Inflammatory macrophage (primary cell): ENCODE measurements at places on chromosomes 6 and 20.

DNA sequence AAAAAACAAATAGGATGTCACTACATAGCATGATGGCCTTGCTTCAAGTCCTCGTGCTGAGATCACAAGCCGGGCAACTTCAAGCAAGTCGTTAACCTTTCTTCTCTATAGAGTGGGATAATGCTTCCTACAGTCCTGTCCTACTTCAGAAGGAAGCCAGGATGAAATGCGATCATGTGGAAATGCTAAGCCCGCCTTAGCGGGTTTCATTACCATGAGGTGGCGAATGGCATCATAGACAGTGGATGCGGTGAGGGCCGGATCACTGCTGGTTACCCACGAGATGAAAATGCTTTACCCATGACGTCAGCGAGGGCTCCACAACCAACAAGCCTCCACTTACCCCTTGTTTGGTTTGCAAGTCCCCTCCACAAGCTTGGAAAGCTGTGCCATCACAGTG, 206.4 kb downstream of the TBXT start:
- DNase-seq = no peak

- no peak for DNase-seq
Observed at GRCh38 chr6:3326981-3327380, 68.2 kb downstream of the PSMG4 start.

DNA sequence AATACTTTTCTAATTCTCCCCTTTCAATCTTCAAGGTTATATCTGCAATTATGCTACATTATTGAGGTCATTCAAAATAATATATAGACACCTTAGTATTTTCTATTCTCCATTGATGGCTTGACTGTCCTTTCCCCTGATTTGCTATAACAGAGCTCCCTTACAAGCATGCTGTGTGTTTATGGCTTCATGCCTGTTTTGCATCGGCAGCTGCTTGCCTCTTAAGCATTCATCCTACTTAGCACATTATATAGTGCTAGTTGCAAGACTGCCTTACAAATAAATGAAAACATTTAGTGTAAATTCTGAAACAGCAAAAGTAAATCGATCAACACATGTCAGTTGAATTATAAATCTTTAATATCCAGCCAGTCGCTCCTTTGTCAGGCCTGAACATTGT, 476.2 kb upstream of the POU3F2 start:
- no peak for DNase-seq

DNA sequence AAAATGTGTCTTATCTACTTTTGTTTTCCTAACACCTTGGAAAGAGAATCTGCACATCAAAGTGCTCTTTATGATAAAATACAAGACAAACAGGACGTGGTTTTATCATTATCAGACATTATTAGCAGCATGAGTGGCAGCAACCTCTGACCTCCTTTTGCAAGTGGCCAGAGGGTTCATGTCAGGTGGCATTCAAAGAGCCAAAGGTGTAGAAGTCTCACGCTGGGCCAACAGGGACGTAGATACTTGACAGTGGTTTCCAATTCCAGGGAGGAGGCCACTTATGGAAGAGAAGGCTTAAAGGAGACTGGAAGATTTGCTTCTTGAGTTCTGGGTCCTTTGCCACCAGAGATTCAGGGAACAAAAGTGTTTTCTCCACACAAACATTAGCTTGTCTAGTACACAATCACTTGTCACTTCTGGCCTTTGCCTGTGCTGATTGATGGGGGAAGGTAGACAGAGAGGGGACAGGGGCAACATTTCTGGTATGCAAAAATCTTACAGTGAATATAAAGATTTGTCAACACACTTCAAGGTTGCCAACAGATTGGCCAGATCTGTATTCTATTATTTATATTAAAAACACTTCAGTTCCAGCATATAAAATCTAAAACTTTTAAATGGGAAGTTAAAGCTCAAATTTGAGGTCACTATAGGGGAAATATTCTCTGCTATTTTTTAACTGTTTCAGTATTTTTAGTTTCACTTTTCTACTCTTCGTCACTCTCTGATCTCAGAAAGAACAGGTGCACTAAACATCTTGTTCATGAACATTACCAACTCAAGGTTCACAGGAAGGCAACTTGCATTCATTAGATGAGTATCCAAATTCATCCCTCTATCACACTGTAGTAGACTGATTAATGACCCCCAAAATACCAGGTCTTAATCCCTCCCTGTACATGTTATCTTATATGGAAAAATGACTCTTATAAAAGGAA, 52.1 kb upstream of the FBXO30 start:
- DNase-seq = no peak

- no peak for DNase-seq
Observed at GRCh38 chr6:147974376-147974775, 368.3 kb upstream of the SASH1 start.

- DNase-seq = no peak
Observed at GRCh38 chr6:137339929-137340559, 120.9 kb upstream of the IFNGR1 start.

DNA sequence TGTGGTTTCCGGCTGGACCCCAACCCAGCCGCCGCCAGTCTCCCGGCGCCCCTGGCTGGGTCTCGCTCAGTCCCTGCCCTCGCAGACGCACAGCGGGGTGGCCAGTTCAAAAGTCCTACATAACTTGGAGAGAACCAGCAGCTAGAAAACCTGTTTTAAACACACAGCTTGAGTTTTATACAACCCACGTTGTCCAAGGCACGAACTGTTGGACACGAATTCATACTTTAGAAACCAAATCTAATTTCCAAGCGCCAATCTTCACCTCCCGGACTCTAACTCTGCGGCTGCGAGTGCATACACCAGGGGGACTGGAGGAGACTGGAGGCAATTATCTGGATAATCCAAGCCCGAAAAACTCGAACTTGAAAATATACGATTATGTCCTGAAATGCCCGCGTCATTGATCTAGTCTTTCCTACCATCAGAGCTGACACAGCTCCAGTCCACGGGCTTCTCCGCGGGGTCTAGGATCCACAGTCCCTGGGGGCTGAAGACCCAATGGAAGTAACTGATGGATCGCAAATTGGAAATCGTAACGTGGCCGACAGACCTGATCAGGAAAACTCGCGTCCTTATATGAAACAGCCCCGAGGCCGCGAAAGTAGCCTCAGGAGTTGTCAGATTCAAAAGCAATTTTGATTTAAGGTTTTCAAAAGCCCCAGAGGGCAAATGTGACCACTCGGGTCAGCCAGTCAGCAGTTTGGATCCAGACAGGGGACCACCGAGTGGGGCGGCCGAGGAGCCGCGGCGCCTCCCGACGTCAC, 843 bp upstream of the HEY2 start:
- no peak for DNase-seq

- DNase-seq = no peak
Observed at GRCh38 chr6:21965953-21966539, 330.8 kb downstream of the PRL start.

- DNase-seq = no peak
Observed at GRCh38 chr6:31535538-31536324, 6.1 kb downstream of the DDX39B start.

- no peak for DNase-seq
Observed at GRCh38 chr6:101909366-101909765, 515.9 kb downstream of the GRIK2 start.

GRCh38 chr6:53718597-53719460, 53.3 kb upstream of the KLHL31 start:
- DNase-seq = peak; percentile 60

DNA sequence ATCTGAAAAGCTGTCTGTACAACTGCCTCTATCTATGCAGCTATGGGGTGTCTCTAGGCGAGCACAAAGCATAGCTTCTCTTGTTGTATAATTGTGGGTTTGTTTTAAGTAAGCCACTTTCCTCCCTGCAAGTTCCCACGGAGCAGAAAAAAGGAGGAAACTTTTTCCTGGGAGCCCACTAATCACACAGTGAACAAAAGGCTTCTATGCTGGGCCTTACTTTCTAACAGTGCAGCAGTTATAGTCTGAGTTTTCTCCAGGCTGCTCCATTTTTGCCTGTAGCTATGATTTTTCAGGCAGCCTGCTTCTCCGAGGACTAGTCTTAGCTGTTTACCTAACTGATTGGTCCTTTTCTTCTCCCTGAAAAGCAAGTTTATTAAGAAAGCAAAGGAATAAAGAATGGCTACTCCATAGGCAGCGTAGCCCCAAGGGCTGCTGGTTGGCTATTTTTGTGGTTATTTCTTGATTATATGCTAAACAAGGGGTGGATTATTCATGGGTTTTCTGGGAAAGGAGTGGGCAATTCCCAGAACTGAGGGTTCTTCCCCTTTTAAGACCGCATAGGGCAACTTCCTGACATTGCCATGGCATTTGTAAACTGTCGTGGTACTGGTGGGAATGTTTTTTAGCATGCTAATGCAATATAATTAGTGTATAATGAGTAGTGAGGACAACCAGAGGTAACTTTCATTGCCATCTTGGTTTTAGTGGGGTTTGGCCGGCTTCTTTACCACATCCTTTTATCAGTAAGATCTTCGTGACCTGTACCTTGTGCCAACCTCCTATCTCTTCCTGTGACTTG, 84.3 kb downstream of the OPRM1 start:
- peak; percentile 81 for DNase-seq

GRCh38 chr20:1437235-1437904, 29.3 kb downstream of the NSFL1C start:
- peak; percentile 70 for DNase-seq

GRCh38 chr6:92757925-92758324, 661.4 kb downstream of the EPHA7 start:
- DNase-seq = no peak

DNA sequence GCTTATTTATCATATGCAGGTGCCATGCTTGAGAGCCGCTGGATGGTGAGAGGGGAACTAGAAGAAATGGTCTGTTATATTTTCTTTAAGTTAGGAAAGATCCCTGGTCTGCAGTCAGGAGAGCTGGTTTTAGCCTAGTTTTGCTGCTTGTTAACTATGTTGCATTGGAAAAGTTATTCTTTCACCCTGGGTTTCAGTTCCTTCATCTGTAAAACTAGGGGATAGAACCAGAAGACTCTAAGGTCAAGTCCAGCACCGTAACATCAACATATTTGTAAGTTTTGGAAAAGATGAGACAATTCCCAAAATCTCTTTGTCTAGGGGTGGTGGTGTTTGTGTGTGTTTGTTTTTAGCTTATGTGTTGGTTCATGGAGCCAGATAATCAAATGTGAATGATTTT, 304.0 kb downstream of the QKI start:
- no peak for DNase-seq

- no peak for DNase-seq
Observed at GRCh38 chr6:92479831-92480230, 939.5 kb downstream of the EPHA7 start.

DNA sequence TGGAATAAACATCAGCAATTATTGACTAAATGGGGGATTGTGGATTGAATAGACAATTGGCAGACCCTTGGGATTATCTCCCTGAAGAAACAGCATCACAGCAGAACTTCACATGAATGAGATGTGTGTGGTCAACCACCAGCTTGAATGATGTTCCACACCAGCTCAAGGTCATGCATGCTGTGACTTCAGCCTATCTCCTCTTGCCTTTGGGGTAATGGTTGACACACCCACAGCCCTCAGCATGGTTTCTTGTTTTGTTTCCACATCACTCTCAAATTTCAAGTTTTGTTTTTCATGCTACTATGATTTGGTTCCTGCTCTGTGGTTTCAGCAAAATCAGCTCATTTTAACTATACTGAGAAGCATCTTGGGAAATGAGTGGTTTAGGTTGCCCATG, 94.3 kb downstream of the PAK5 start:
- no peak for DNase-seq

DNA sequence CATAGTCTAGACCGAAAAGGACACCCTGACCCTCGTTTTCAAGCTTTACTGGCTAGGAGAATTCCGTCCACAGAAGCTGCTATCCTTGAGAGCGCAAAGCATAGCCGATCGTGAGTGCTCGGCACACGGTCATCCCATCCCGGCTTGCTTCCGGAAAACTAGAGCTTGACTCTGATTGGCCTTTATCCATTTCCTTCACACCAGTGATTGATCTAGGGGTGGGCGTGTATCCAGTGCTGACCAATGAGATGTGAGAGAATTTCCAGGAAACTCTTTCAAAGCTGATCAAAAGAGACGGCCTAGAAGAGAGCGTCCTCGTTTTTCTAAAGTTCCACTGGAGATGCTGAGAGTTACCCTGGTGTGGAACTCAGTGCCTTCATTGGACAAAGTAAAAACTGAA, 41.0 kb upstream of the NFATC2 start:
- no peak for DNase-seq

GRCh38 chr6:107221519-107221918, 106.2 kb upstream of the BEND3 start:
- no peak for DNase-seq

DNA sequence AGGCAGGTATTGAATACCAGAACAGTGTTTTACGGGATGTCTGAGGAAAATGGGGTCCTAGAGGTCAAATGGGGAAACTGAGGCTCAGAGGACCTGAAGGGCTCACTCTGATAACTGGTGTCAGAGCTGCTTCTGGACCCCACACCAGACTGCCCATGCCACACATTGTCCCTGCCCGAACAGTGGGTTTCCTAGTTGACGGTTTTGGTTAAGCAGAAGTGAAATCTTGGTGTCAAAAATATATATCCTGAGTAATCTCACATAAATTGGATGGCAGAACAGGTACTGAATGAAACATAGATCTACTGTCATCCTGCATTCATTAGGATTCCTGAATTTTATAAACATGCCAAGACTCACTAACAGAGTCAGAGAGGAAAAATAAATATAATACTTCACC, 16.3 kb downstream of the NOX3 start:
- DNase-seq = no peak

- DNase-seq = no peak
Observed at GRCh38 chr20:33561692-33562601, 72.1 kb downstream of the CBFA2T2 start.

GRCh38 chr20:62235001-62235776, 3.1 kb upstream of the OSBPL2 start:
- DNase-seq = no peak

GRCh38 chr6:23031986-23032385, 462.6 kb downstream of the HDGFL1 start:
- DNase-seq = no peak

DNA sequence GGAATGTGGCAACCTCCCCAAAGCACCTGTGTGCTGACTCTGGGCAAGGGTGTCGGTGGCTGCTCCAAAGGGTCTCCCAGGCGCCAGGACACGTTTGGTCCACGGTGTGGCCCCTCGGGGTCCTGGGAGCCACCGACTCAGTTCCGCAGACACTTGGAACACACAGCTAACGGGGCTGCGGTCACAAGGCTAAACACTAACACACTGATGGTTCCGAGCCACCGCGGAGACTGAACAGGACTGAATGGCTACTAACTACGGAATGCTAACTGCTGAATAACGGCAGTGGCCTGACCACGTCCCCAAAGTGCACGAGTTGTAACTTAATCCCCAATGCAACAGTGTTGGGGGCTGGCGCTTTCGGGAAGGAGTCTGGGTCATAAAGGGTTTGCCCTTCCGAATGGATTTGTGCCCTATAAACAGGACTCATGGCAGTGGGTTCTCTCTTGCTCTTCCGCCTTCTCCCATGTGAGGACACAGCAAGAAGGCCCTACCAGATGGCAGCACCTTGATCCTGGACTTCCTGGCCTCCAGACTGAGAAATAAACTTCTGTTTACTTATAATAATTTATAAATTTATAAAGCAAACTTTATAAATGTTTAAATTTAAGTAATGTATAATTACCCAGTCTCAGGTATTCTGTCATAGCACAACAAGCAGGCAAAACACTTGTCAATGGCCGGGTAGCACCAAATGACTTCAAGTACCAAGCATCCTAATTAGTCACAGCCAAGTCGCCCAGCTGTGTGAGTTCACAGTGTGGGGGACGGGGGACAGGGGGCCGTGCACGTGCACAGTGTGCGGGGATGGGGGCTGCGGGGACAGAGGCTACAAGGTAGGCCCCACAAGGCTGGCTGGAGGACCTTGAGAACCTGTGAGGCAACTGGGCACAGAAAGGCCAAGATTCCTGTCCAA, 2.3 kb upstream of the EEF1A2 start:
- no peak for DNase-seq
